ENCODE measurements at places on chromosomes 3 and 15.

- no peak for DNase-seq
Measured at GRCh38 chr15:74776821-74777768, 4.8 kb upstream of the CSK start.

DNA sequence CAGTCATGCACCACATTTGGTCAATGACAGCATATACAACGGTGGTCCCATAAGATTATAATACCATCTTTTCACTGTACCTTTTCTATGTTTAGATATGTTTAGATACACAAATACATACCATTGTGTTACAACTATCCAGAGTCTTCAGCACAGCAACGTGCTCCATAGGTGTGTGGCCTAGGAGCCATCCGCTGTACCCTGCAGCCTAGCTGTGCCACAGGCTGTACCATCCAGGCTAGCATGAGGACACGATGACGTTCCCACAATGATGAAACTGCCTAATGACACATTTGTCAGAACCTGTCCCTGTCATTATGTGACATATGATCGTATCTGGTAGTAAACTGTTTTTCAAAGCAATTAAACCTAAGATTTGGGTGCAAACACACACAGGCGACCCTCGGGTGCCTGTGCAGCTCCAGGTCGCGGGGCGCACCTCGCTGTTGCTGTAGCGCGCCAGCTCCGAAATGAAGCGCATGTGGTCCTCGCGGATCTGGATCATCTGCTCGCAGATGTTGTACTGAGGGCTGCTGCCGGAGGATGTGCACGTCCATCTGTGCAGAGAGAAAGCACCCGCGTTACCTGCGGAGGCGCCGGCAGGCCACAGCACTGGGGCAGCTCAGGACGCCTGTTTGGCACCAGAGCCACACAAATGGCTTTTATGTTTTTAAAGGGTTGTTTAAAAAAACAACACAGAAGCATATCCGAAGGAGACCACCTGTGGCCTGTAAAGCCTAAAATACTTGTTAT, 48.2 kb downstream of the CYFIP1 start:
- no peak for DNase-seq

- peak; percentile 46 for DNase-seq
Measured at GRCh38 chr3:141646760-141647561, 91.1 kb upstream of the RNF7 start.

- no peak for DNase-seq
Measured at GRCh38 chr3:187966096-187966495, 187.9 kb upstream of the LPP start.

DNA sequence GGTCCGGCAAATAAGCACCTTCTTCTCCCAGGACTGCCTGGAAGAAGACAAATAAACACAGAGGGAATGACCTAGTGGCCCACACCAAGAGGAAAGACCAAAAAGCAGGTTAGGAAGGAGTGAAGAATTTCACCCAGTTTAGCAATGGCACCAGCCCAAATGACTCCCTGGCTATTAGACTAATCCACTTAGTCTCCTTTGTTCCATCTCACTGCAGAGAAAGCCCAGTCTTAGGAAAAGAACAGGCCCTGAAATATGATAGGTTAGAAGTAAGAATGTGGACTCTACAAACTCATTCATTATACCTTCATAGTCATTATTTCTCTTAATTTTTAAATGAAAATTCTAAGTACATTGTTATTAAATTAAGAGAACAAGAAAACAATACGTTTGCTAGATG, 23.2 kb downstream of the SERPINI2 start:
- DNase-seq = no peak

DNA sequence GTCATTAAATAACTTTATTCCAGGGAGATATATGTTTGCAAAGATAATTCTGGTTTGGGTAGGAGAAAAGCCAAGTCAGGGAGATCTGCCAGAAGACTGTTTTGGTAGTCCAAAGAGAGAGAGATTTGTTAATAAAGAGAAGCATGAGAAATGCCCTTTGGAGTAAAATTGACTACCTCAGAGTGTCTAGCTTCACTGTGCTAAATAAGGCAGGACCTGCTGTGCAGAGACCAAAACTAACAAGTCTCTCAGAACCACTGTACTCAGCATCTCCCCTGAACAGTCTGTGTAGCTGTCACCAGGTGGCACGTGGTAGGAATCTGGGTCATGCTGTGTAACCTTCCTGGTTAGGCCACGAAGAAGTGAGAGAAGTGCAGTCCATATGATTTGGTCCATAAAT, 31.6 kb upstream of the SLC35G2 start:
- no peak for DNase-seq

- no peak for DNase-seq
Measured at GRCh38 chr3:29775340-29775739, 494.5 kb downstream of the RBMS3 start.

- no peak for DNase-seq
Measured at GRCh38 chr3:186283651-186284348, 78.2 kb downstream of the DGKG start.

- DNase-seq = no peak
Measured at GRCh38 chr3:136979204-136979603, 21.4 kb downstream of the IL20RB start.

GRCh38 chr3:124419303-124419702, 310.9 kb upstream of the UMPS start:
- no peak for DNase-seq

DNA sequence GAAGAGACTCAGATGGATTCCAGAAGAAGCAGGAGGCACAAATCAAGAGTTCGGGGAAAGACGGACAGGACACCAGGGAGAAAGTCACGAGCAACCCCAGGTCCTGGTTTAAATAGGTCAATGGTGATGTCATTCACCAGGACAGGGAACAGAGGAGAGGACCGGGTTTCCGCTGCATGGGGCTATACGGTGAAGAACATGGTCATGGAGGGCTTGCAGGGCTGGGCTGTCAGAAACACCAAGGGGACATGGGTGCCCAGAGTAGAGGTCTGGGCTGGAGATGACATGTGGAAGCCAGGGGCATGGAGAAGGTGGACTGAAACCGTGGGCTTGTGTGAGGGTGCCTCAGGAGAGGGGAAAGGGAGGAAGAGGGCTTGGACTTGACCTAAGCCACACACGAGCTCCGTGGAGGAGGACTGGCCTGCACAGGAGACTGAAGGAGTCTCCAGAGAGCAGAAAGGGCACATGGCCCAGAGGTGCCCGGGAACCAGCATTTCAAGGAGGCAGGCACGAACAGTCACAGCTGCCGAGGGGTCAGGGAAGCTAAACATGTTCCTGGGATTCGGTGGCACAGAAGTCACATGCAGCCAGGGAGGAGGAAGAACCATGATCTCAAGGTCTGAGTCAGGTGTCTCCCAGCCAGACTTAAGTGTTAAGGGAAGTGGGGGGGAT, 54.2 kb upstream of the RPL32 start:
- no peak for DNase-seq

DNA sequence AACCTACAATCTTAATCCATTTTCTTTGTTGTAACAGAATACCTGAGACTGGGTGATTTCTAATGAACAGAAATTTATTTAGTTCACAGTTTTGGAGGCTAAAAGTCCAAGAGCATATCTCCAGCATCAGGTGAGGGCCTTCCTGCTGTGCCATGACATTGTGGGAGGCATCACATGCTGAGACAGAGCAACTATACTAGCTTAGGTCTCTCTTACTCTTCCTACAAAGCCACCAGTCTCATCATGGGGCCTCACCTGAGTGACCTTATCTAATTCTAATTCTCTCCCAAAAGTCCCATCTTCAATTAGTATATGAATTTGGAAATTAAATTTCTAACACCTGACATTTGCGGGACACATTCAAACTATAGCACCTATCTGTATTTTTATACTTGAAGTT, 247.1 kb upstream of the MRPL3 start:
- no peak for DNase-seq

GRCh38 chr15:36738817-36739216, 159.4 kb downstream of the CDIN1 start:
- no peak for DNase-seq

- DNase-seq = no peak
Measured at GRCh38 chr3:17908399-17909191, 166.2 kb upstream of the TBC1D5 start.

DNA sequence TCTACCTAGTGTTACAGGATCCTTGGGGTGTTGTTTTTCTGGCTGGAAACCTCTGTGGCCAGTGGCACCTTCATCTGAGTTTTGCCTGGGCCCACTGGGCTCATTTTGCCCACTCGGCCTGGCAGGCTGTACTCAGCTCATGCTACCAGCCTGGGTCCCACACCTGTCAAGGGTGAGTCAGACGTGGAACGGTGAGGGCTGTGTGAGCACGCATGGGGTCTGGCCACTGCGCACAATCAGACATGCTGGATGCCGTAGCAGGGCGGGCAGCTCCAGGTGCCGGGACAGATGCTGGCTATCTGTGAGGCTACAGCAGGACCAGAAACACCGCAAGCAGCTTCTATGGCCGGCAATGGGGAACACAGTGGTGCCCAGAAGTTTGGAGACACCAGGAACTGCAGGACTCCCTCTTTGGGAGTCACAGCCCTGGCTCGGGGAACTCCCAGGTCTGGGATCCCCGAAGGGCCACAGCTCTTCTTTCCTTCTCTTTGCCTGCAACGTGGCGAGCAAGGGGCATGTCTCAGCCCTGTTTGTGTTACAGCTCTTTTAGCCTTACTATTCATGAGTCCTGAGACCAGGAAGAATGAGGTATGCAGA, 35.9 kb upstream of the DNAJC13 start:
- no peak for DNase-seq

GRCh38 chr3:127961963-127962362, 46.9 kb downstream of the KBTBD12 start:
- DNase-seq = no peak

DNA sequence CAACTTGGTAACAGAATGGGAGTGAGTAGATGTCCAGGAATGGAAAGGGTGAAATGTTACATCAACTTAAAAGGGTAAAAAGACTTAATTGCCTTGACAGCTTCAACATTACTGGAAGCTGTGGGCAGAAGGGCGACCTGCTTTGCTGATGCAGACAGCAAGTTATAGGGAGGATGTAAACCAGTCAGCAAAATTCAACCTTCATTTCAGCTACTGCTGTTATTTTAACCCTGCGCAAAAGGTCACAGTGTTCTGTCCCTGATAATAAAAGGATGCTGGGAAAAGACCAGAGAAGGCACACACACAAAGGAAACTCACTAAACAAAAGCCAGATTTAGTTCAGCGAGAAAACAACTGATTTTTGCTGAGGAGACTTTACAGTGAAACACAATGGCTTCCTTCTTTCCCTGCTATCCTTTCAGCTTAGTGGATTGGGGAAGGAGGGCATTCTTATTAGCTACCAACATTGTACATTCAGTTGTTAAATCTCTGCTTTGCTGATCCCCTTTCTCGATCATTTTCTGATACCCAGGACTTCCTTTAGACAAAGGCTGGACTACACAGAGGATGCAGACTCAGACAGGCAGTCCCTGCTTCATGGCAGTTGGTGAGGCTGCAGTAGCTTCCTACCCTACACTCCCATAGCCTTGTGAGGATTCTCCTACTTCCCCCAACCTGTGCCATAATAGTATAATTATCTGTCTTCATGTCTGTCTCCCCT, 62.0 kb downstream of the P3H2 start:
- DNase-seq = no peak

- DNase-seq = no peak
Measured at GRCh38 chr15:38202361-38202760, 50.3 kb upstream of the SPRED1 start.

DNA sequence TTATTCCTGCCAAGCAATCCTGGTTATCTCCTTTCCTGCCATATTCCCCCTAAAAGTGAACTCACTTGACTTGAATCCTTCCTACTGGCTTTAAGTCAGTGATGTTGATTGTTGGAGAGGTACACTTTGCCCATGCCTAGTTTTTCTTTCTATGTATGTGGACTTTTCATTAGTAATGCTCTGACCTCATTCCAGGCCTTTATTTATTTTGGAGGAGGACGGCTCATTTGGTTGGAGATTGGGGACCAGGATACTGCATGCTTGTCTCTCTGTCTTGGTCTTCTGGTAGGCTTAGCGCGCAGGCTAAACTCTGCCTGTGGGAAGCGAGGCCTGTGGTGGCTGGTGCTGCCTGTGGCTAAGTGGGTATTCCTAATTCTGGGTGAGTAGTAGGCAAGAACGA, 29.1 kb upstream of the MTMR10 start:
- no peak for DNase-seq

DNA sequence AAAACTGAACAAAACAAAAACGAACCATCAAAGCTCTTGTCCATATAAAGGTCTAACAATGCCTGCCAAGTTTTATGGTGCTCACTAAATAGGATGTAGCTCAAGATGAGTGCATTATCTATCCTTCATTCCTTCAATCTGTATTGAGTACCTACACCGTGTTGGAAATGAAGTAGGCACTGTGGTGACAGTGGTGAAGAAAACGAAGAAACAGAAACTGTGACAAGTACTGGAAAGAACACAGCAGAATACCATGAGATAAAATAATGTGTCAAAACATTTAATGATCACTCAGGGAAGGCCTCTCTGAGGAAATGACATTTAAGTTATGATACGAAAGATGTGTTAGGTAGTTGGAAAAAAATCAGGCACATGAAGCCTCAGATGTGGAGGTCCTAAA, 36.2 kb downstream of the CBLB start:
- DNase-seq = no peak

- no peak for DNase-seq
Measured at GRCh38 chr3:105526360-105527111, 159.8 kb downstream of the ALCAM start.

DNA sequence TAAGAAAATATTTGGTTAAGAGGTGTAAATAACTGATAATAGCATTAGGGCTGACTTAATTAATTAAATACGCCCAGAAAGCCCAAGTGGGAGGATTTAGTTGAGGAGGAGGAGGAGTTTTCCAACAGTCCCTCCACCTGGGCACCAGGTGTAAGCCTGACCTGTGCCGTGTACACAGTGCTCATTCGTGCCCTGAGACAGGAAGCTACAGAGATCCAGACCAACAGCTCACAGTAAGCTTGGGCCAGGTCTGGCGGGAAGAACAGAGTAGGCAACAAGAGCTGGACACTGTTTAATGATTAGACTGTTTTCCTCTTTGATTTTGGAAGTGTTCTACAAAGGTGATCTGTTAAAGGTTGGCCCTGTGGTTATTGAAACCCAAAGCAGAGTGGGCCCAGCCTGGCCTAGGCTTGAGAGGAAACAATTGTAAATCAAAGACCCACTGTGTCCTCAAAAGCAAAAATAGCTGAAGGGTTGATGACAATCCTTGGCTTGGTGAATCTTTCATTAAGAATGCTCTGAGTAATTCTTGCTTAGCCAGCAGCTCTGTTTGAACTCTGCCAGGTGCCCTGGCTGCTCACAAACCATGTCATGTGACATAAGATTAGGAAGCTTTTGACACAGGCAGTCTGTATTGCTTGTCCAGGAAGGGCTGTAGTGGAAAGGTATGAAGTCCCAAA, 13.8 kb downstream of the SQOR start:
- no peak for DNase-seq

- DNase-seq = no peak
Measured at GRCh38 chr15:78092261-78093041, at the start of gene SH2D7. TSS of gene SH2D7 (plus strand) at chr15:78092561. CDS start at chr15:78092585, 24 bp downstream.

- DNase-seq = no peak
Measured at GRCh38 chr3:66577426-66578203, 76.8 kb upstream of the LRIG1 start.

GRCh38 chr3:87793337-87793877, 265.4 kb downstream of the CGGBP1 start:
- no peak for DNase-seq

All from right hindlimb (tissue), 1 donor.